Naive thymus-derived CD4-positive, alpha-beta T cell (primary cell): ENCODE measurements at places on chromosomes 16 and 17. TPM values are rescaled to one million over a fixed set of nuclear protein-coding genes. Genes with fewer than 3 reads are reported as not detected.

Gene SECTM1
- 3.2 TPM for polyA plus RNA-seq

Gene CPNE7
- not detected for polyA plus RNA-seq

Gene CCDC200
- 1.3 TPM for polyA plus RNA-seq

Gene TNRC6C
- polyA plus RNA-seq, result 8.2 TPM

Gene NFATC2IP
- 26.0 TPM for polyA plus RNA-seq

Gene CD300E
- not detected for polyA plus RNA-seq

Gene RRAD
- not detected for polyA plus RNA-seq

Gene TSNAXIP1
- polyA plus RNA-seq, result not detected

Gene IGFBP4
- 1.0 TPM for polyA plus RNA-seq

Gene KRT28
- polyA plus RNA-seq, result not detected

Gene TOX3
- polyA plus RNA-seq, result not detected

Gene MGAT5B
- polyA plus RNA-seq, result not detected

Gene NACA2
- not detected for polyA plus RNA-seq

Gene ZNF624
- 6.2 TPM for polyA plus RNA-seq

Gene CCL23
- not detected for polyA plus RNA-seq

Gene CDH13
- not detected for polyA plus RNA-seq

Gene PABPN1L
- not detected for polyA plus RNA-seq
